Activated CD4-positive, alpha-beta T cell treated with anti-CD3 and anti-CD28 coated beads, Interleukin-2, amount 10 ng/mL, durations not matched to agents 24 days and 14 days (primary cell): ENCODE measurements at places on chromosomes 3 and 15.

DNA sequence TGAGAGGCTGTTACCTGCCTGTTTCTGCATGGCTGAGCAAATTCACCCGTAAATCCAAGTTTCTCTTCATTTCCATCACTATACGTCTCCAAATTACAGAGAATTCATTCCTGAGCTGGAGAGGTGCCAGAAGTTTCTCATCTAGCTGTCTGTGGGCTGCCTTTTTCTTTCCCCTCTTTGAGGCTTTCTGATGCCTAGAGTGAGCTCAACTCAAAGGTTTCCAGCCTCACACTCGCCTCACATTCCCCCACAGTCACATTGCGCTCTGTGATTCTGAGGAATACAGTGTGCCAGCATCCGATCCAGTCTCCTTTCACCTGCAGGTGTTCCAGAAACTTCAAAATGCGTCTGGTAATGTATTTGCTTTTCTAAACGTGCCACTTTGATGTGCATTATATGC lies 267.2 kb downstream of the MFSD1 start:
- no peak for DNase-seq

DNA sequence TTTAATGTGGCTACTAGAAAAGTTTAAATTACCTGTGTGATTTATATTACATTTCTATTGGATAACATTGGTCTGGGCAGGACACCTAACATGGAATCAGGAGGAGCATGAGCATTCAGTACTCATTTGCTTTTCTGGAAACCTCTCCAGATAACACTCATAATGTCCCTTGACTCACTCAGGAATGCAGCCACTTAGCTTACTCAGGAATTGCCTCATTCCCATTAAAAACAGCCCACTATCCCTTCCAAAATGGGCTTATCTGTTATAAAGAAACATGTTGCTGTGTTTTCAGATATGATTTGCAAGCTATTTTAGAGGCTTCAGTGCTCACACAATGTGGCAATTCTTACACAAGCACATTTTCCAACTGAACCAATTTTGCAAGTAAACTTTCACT lies 17.1 kb downstream of the GBE1 start:
- DNase-seq: peak; percentile 38

DNA sequence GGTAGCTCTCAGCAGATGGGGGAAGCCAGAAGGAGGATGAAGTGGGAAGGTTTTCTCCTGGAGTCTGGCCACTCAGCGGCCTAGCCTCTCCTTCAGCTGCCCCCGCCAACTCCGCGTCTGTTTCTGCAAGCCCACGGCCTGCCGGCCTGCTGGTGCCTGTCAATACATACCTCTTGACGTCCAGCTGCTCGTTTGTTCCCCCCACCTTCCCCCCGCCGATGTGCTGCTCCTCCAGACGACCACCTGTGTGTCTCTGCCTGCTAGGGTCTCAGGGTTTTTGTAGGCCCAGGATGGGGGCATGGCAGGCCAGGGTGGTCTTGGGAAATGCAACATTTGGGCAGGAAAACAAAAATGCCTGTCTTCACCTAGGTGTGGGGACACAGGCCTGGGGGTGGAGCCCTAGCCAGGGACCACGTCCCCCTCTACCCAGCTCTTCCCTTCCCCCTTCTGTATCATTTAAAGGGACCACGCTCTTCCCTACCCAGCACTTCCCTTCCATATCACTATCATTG lies 137.8 kb downstream of the ALCAM start:
- no peak for DNase-seq

DNA sequence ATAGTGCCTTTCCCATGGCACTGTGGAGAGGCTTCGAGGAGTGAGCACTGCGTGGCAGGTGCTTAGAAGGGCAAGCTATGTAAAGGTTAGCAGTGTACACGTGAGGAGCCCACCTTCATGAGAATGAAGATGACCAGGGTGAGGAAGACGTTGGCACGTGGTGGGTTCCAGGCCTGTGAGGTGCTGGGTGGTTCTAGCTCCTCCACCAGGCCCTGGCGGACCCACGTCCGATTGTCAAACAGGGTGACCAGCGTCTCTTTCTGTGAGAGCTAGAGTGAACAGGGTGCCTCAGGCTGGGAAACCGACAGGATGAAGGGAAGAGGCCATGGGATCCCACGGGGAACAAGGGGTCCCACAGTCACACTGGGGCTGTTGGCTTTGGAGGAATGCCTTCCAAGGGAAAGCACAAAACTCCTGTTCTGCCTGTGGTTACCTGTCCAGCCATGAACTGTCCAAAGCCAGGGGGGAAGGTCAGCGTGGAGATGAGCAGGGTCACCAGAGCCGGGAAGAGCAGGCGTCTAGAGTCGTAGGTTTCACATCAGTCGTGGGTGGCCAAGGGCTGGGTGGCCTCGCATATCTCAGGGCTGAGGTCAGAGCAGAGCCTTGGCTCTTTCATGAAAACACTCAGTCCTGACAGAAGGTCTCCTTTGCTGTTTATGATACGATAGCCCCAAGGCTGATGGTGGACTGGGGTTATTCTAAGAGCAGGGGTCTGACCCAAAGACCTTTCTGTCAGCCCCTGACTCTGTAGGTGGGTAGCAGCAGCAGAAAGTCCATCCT lies 6.0 kb downstream of the CLCN2 start:
- no peak for DNase-seq

GRCh38 chr3:134312072-134312872 lies 61.6 kb upstream of the RYK start:
- DNase-seq: no peak

- no peak for DNase-seq
Measured at GRCh38 chr3:176850498-176850897, 346.8 kb downstream of the TBL1XR1 start.
